ENCODE measurements at places on chromosomes 13 and 19.

DNA sequence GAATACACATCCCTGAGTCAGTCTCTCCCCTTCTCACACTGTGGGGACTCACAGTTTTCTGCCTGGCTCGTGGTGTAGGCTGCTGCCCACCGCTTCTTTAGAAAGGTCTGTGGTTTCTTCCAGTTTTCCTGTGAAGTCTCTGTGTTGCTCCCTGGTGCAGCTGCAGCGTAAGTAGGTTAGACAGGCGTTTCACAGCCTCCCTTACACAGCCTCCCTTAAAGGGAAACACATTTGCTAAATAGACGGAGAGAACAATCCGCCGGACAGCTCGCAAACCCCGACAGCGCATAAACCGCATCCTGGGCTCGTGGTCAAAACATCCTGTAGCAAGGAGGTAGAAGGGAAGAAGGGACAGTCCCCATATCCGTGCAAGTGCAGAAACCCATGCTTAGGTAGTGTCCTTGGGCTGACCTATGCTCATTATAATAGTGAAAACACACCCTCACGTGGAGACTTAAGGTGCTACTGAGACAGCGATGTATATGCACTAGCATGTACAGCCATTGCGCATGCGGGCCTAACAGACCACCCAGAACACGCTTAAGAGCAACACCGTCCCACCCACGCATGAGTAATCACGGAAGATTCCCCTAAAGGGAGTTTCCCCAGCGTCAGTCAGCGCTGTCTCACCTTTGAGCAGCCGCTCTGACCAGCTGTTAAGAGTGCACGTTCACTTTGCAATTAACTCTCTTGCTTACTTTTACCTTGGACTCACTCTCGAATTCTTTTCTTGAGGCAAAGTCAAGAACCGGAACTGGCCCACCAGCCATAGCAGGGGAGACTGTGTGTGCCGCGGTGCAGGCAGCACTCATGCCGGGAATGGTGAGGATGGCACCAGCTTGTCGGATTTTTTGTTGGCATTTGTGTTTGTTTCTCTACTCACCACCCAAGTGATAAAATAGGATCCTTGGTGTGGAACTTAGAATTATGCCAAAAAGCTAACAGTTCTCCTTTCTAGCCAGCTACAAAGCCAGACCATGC lies 16.6 kb downstream of the SIGLEC8 start:
- DNase-seq: no peak

DNA sequence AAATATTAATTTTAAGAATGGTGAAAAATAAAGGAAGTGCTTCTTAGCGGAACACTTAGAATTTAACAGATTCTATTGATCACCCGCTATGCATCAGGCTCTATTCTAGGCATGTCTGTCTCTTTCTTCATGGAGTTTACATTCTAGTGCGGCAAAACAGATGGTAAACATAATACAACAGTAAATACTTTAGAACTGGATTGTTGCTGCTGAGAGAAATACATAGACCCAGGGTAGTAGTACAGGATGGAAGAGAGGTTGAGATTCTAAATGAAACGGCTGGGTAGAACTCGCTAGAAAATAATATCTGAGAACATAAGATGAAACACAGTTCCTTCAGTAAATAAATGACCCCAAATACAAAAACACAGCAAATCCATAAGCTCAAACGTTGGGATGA lies 498.7 kb downstream of the MYO16 start:
- DNase-seq: no peak

GRCh38 chr13:51451134-51451466 lies 1.7 kb downstream of the INTS6 start:
- DNase-seq: no peak

GRCh38 chr19:19526581-19527370 lies 1.9 kb upstream of the YJEFN3 start:
- no peak for DNase-seq

DNA sequence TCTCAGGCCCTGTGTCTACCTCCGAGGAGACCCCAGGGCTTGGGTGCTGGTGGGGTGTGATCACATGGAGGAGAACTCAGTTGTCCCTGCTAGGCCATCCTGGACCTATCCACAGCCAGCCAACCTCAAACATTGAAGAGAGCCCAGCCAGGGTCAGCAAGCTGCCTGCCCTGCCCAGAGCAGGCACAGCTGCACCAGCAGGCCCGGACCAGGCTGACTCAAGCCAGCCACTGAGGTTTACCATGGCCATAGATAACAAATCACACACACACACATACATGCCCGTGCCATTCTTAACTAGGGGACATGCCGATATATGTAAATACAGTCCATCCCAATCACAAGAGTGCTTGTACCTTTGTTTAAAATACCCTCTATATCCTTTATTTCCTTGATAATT lies 8.1 kb downstream of the ARHGEF7 start:
- DNase-seq: no peak

- no peak for DNase-seq
These were observed 1.1 kb upstream of the MBNL2 start for GRCh38 chr13:97221046-97221445.

Measured in mesenchymal stem cell (in vitro differentiated cells and primary cell).